ENCODE measurements at places on chromosomes 5 and 9.

DNA sequence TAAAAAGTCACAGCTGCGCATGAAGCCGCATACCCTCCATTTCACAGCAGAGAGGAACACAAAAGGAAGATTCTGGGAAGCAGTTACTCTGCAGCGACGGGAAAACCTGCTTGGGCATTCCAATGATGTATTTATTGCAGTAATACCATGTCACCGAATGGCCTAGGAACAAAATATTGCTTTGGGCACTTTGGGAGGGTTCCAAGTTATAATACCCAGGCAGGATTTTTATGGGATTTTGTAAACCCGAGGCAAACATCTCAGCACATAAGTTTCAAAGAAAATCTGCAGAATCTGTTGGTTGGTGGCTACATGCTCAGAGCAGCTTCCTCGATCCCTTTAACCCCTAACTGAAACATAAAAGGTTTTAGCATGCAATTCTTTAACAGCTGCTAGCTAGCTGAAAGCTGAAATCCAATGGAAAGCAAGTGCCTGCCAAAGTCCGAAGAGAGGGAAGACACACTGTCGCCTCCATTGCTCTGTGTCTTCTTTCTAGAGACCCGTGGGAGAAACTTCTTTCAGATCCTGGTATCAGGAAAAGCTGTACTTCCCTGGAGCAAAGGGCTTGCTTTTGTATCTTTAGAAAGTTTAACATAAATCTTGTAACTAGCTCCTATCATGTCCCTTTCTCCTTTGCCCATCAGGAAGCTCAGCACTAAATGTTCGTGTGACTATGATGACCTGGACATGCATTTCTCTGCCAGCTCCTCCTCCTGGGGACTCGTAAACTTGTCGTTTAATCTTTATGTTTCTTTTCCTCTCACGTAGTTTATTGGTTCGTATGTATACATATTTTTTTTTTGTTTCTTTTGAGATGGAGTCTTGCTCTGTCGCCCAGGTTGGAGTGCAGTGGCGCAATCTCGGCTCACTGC lies 195.0 kb downstream of the MAPKAP1 start:
- DNase-seq = no peak

- no peak for DNase-seq
Observed at GRCh38 chr5:160641405-160641804, 210.6 kb downstream of the ATP10B start.

DNA sequence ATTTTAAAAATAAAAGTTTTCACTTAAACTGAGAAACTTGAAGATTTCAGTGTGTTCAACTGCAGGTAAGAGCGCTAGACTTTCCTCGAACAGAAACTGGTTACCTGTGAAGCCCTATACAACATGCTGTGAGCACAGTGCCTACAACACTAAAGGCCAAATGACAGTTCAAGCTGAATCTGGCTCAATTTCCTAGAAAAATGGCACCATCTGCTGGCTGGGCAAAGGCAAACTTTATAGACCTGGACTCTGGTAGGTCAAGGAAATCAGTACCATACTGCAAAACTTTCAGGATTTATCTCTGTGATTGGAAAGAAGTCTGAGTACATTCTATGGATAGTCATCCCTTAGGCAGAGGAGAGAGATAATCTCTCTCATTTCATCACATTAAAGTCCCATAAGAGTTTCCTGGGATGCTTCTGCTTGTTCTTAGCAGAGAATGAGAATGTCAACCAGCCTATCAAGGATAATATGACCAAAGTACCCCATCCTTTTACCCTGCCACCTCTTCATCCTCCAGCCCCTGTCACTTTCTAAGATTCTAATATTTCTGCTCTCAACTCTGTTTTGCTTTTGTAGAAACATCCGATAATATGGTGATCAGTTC lies 31.8 kb upstream of the FOXB2 start:
- DNase-seq = no peak

DNA sequence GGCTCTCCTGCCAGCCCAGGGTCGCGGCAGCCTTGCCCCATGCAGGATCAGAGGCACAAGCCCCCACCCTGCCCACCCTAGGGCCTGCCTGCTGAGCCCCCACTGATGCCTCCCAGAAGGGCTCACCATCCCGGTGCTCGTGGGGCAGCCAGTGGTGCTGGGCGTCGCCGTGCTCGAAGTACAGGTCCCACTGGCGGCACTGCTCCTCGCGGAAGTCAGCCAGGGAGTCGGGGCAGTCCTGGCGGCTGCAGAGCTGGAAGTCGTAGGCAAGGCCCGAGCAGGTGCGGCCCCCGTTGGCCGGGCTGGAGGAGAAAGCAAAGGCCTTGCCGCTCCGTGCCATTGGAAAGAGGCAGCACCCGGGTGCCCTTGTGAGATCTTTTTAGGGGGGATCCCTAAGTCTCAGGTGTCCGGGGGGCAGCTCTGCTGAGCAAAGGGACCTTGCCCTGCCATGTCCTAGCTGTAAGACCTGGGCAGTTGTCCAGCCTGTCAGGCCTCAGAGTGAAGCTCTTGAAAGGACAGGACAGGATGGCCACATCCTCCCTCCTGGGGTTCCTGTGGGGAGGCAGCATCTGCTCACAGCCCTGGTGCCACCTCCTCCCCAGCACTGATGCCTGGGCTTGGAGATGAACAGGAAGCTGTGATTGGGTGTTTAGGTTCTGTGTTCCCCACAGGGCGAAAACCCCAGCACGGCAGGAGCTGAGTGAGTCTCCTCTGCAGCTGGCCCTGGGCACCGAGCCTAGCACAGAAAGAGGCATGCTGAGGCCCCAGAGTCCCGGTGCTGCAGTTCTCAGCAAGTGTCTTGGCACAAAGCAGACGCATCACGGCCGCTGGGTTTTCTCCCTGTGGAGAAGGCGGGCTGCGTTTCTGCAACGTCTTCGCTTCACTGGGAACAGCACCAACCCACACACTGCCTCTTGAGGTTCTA lies 77.7 kb downstream of the ZNF354C start:
- DNase-seq = no peak

DNA sequence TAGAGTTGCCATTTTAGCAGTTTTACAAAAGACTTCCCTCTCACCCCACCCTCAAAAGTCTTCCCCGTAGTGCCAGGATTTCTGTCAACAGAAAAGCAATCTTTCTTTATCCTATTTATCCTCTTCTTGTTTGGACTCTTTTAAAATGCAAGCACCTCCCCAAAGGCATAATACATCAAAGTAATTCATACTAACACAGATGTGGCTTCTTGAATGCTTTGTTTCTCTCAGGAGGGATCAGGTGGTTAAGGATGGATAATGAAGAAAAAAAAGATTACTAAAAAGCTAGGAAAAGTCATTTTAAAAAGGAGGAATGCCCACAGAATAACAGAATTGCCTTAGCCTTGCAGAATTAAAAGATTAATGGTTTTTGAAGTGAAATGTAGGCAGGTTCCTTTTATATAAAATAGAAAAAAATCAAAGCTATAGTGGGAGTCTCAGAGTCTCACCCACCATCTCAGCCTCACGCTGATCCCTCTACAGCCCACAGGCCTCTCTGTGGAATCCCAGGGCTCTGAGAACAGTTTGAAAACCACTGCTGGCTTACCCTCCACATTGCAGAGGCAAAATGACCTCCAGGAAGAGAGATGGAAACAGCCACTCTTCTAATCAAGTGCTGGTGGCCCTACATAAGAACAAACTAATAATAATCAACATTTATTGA lies 102.2 kb downstream of the GCNT1 start:
- DNase-seq = no peak

DNA sequence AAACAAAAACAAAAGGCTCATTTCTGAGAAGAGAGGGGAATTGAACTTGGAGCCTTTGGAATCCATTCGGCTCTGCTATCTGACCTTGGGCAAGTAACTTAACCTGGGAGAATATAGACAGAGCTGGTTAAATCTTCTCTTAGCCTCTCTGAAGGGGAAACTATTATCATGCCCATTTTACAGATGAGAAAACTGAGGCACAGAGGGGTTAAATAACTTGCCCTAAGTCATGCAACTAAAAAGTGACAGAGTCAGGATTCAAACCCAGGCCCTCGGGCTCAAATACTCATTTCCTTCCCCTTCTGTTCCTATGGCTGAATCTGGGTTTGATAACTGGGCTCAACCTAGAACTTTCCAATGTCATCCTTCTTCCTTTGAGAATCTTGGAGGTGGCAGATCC lies 291.3 kb upstream of the MSX2 start:
- DNase-seq = no peak

- DNase-seq = no peak
Observed at GRCh38 chr5:1314564-1314982, 19.7 kb upstream of the TERT start.
